ENCODE measurements at places on chromosomes 12 and 14. TPM values are rescaled to one million over a fixed set of nuclear protein-coding genes. Genes with fewer than 3 reads are reported as not detected.

DNA sequence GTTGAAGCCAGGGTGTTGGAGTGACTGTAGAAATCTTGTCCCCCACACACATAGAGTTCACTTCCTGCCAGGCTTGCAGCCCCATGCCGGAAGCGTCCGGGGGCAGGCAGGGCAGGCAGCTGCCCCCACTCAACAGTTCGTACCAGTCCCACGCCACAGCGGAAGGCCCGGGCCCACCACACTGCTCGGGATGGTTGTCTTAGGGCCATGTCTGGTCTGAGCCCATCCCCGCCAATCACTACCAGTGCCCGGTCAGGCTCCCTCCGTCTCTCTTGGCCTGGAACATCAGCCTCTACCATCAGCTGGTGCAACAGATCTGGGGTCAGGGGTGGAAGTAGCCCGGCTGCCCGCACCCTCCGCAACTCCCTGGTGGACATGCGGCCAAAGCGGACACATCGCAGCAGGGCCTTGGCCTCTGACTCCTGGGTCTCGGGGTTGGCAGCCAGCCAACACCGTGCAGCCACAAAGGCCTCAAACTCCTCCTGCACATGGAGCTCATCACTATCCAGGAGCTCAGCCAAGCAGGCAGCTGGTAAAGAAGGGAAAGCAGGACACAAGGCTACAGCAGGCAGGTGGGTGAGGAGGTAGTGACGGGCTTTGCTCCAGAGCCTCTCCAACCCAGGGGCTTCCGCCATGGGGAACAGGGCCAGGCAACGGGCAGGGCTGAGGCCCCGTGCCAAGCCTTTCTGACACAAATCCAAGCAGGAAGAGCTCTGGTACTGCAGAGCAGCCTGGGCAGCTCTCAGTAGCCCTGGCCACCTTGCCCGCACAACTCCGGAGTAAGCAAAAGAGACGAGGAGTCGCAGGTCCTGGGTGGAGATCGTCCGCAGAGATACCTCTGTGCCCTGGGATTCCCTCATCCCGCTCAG lies 5.9 kb downstream of the KLHL33 start:
- no peak overlapping the region for H3K27ac ChIP-seq
- H3K4me3 ChIP-seq = no peak overlapping the region
- no peaks in the 10 kb centered on the region for H3K4me1 ChIP-seq

GRCh38 chr12:45284096-45284901 lies 68.4 kb downstream of the ANO6 start:
- H3K36me3 ChIP-seq = no peaks in the 10 kb centered on the region
- H3K27ac ChIP-seq = no peak overlapping the region
- H3K4me3 ChIP-seq = no peak overlapping the region
- H3K27me3 ChIP-seq = no peaks in the 10 kb centered on the region
- DNase-seq = no peak
- no peaks in the 10 kb centered on the region for H3K4me1 ChIP-seq

GRCh38 chr12:88313554-88313953 lies 171.4 kb downstream of the TMTC3 start:
- no peaks in the 10 kb centered on the region for H3K36me3 ChIP-seq
- H3K27me3 ChIP-seq = peaks cover 8% of the 10 kb centered on the region
- H3K27ac ChIP-seq = no peak overlapping the region
- no peaks in the 10 kb centered on the region for H3K4me1 ChIP-seq
- no peak for DNase-seq

- H3K4me1 ChIP-seq = no peaks in the 10 kb centered on the region
- H3K36me3 ChIP-seq = no peaks in the 10 kb centered on the region
- no peak overlapping the region for H3K27ac ChIP-seq
- no peak for DNase-seq
- H3K27me3 ChIP-seq = no peaks in the 10 kb centered on the region
These were observed 4.5 kb downstream of the ATF1 start for GRCh38 chr12:50768391-50768790.

- H3K4me3 ChIP-seq = no peak overlapping the region
- no peaks in the 10 kb centered on the region for H3K36me3 ChIP-seq
- H3K27me3 ChIP-seq = no peaks in the 10 kb centered on the region
These were observed 22.4 kb upstream of the PPM1H start for GRCh38 chr12:62957233-62957953.

GRCh38 chr12:16220120-16220519 lies 57.4 kb downstream of the SLC15A5 start:
- H3K4me3 ChIP-seq = no peak overlapping the region
- no peaks in the 10 kb centered on the region for H3K27me3 ChIP-seq
- DNase-seq = no peak
- peaks cover 5% of the 10 kb centered on the region for H3K4me1 ChIP-seq
- no peaks in the 10 kb centered on the region for H3K36me3 ChIP-seq

The MOK gene
- 2.8 TPM for polyA plus RNA-seq

The SLC6A15 gene
- polyA plus RNA-seq = not detected

The RPGRIP1 gene
- 0.27 TPM for polyA plus RNA-seq

Measured in liver (tissue), 10 donors.